ENCODE measurements at places on chromosomes 16 and 17. TPM values are rescaled to one million over a fixed set of nuclear protein-coding genes. Genes with fewer than 3 reads are reported as not detected.

Gene SLC52A1
- total RNA-seq, result 0.41 TPM

Gene NPEPPS
- 56.7 TPM for total RNA-seq

Gene CSNK1D
- total RNA-seq, result 180 TPM

Gene TEKT1
- 0.12 TPM for total RNA-seq

Gene PRCD
- not detected for total RNA-seq

Gene SLC5A11
- total RNA-seq, result 0.40 TPM

Gene GRAPL
- not detected for total RNA-seq

Gene PPY
- not detected for total RNA-seq

Gene PDILT
- not detected for total RNA-seq

Gene TBX21
- 0.10 TPM for total RNA-seq

Gene ZCCHC14
- 5.9 TPM for total RNA-seq

Gene SBK1
- 0.44 TPM for total RNA-seq

Gene PYDC1
- total RNA-seq, result not detected

Gene STX4
- total RNA-seq, result 68.1 TPM

Gene CLEC3A
- not detected for total RNA-seq

Gene NAGLU
- 51.3 TPM for total RNA-seq

Gene SYT17
- total RNA-seq, result 9.8 TPM

Gene NLGN2
- total RNA-seq, result 13.3 TPM

Gene TMEM94
- total RNA-seq, result 49.1 TPM

Gene B4GALNT2
- total RNA-seq, result 0.45 TPM

Gene SOX15
- total RNA-seq, result 0.18 TPM

Gene UMOD
- total RNA-seq, result not detected

Gene VASN
- total RNA-seq, result 6.7 TPM

Gene ASPHD1
- 30.1 TPM for total RNA-seq

Gene CBX4
- total RNA-seq, result 36.0 TPM

Gene SERPINF2
- total RNA-seq, result 1.2 TPM

Gene BMERB1
- total RNA-seq, result 90.5 TPM

Gene EVI2B
- total RNA-seq, result 0.10 TPM

Gene STX1B
- 1.5 TPM for total RNA-seq

Gene SHISA9
- total RNA-seq, result not detected

Gene KRTAP4-1
- 0.25 TPM for total RNA-seq

Gene CUEDC1
- 47.6 TPM for total RNA-seq

Gene AANAT
- 0.51 TPM for total RNA-seq

Gene CA5A
- not detected for total RNA-seq

Gene MGAT5B
- total RNA-seq, result 25.5 TPM

Gene GNG13
- total RNA-seq, result not detected

Gene ASGR2
- not detected for total RNA-seq

Gene CHST5
- not detected for total RNA-seq

Gene MTHFSD
- 10.5 TPM for total RNA-seq

Data from A549 treated with RU486 at 1 μM for 4 hours (cell line).